ENCODE measurements at places on chromosomes 5 and 9.
A peak's percentile ranks its signal among the peaks of the same experiment; 100 is the strongest.

GRCh38 chr5:39057734-39058133 lies 16.5 kb downstream of the RICTOR start:
- DNase-seq, result no peak

GRCh38 chr9:130973686-130974281 lies 34.7 kb upstream of the FIBCD1 start:
- no peak for DNase-seq

GRCh38 chr5:67141644-67142043 lies 55.0 kb downstream of the CD180 start:
- DNase-seq, result no peak

DNA sequence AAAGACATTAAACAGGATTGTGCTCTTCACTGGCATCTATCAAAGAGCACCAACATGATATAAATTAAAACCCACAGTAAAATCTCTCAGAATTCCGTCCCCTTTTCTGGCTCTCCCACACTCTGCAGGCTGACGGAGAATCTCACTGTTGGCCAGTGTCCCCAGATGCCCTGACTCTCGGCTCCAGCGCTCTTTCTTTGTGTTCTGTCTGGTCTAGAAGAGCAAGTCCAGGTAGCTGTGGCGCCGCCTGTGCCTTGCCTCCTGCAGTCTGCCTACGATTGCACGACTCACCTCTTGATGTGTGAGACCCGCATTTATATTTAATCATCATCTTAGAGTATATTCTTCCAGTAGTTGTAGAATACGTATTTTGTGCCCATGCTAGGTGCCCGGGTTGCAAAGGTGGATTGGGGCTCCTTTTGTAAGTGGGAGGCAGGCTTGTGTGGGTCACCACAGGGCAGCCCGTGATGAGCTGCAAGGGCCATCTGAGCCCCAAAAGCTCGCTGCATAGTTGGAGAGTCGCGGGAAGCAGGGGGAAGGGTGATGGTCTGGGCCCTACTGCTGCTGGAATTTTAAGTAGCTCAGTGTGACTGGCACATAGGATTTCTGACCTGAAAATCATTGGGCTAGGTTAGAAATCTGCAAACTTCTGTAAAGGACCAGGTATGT lies 55.6 kb downstream of the EHMT1 start:
- DNase-seq, result no peak

- no peak for DNase-seq
Measured at GRCh38 chr5:14424011-14424685, 157.4 kb upstream of the OTULINL start.

GRCh38 chr9:18237776-18238175 lies 236.2 kb upstream of the ADAMTSL1 start:
- no peak for DNase-seq

GRCh38 chr9:98786750-98787510 lies 9.4 kb downstream of the ANKS6 start:
- no peak for DNase-seq

- no peak for DNase-seq
Measured at GRCh38 chr5:27944471-27944870, 906.1 kb upstream of the CDH9 start.

DNA sequence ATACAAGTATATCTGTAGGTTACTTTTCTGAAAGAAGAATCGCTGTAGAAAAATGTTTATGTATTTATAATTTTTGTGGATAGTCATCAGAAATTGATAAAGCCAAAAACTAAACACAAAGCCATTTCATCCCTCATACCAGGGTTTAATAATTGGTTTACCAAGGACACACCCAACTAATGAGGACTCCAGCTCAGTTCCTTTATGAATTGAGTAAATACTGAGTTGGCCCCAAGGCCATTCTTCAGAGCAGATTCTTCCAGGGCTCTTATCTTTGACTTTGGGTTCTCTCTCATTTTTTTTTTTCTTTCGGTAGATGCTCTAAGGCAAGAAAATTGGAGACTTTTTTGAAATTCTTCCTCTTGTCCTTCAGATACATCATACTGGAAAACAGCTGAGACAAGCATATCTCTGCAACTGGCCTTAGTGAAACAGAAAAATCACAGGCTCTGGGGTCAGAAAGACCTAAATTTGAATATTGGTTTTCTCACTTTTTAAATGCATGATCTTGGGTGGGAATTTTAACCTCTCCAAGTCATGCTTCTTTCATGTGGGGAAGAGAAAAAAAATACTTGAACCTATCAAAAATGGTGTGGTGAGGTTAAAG lies 401.8 kb downstream of the ARHGEF28 start:
- DNase-seq, result no peak

DNA sequence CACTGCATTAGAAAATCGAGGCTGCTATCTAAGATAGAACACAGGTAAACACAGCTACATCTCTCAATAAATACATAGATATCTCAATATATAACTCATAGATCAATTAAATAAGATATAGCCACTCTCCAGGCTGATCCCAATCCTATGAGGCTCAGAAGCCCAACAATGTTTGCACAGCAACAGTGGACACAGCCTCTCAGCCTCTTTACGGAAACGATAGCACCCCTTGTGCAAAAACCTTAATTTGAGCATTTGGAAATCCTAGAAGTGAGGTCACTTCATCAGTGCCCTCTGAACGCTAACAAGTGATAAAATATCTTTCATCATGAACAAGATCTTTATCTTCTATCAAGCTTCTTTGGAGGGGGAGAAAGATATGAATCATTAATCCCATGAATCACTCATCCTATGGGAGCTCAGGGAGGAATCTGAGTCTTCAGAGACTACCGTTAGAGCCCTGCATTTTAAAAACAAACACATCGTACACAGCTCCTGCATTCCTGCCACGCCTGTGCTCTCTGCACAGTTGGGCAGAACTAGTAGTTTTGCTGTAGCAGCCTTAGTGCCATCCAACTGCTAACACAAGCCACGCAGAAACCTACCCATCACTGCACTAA lies 71.4 kb downstream of the MED27 start:
- DNase-seq, result peak; percentile 67

DNA sequence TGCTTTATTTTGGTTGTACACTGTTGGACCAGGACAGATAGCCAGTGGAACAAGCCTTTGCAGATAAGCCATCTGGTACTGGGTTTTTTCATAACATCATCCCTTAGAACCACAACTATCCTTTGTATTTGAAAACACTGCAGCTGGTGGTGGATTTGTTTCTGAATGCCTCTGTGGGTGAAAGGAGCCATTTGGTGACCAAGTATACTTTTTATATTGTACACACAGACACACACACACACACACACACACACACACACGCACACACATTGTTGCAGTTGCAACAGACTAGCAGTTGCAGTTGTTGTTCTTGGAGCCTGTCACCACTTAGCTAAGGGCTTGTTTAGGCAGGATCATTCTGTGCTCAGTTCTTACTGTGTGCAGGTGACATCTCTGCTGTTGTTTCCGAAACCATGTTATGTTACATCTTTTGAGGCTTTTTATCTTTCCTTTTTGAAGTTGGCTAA lies 22.9 kb upstream of the CAVIN4 start:
- peak; percentile 11 for DNase-seq

DNA sequence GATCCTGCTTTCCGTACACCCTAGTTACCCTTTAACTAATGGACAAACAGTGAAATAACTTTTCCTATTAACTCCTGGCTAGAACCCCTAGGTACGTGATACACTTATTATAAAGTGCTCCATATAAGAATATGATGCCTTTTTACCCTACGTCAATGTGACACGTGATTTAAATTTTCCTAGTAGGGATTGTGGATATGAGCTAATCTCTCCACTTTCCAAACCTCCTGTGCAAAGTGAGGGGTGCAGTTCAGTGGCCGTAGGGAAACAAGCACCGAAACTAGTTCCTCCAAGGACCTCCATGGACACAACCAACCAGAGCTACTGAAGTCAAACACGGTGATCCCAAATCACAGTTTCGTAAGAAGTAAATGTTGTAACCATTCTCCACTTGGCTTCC lies 19.3 kb downstream of the NFIB start:
- no peak for DNase-seq

DNA sequence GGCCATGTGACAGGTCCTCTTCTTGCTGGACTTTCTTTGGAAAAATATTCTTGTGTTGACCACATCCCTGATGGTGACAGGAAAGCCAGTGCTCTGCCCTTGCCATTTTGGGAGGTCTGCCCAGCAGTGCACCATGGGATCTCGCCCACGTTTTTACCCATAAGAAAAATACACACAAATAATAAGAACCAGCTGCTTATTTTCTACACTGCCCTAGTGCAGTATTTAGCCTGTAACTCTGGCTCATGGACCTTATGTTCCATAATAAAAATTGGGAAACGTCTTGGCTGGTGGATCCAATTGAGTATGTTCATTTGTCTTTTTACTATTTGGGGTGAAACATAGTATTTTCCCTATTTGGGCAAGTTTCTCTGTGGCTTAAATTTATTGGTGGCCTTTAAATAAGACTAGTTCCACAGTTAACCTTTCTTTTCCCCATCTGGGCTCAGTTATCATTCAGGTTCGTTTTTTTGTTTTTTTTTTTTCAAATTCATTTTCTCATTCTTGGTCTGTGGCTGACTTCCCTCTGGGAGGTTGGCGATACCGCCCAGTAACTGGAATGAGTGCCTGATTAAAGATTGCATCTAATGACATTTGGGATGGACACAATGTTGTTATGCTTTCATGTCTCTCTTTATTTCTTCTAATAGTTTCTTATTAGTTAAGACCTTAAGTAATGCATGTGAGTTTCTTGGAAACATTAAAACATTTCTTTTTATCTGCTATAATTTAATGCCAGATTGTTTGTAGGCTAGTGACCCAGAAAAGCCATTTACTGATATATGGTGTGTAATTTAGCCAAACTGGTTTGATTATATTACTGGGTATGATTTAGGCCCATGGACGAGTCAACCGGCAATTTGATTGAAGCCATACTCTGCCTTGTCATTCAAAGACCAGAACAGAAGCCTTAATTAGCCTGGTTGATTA lies 163.7 kb downstream of the FGF10 start:
- DNase-seq, result no peak

DNA sequence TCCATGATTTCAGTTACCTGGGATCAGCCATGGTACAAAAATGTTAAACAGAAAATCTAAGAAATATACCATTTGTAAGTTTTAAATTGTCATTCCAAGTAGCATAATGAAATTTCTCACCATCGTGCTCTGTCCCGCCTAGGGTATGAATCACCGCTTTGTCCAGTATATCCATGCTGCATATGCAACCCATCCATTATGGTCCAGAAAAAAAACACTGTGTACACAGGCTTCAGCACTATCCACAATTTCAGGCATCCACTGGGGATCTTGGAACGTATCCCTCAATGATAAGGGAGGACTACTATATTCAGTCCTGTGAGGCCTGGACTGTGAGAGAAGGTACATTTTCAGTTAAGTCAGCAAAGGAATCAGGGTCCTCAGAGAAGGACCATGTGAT lies 37.6 kb upstream of the HNRNPA0 start:
- DNase-seq, result no peak

GRCh38 chr9:119343059-119343990 lies 25.9 kb downstream of the BRINP1 start:
- no peak for DNase-seq

DNA sequence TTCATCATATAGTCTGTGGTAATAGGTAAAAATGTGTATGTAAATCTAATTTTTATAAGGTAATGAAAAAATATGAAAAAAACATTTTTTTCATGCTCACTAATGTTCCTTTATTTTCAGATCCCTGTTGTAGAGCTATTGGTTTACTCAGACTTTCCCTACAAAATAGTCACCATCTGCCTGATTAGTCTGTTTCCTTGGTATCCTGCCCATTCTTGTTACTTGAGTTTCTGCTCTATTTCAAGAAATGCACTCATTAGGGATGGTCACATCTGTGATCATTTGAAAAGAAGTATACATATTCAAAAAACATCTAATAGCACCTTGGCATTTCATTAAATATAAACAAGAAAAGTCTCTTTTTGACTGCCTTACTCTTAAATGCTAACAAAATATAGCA lies 21.6 kb upstream of the RASA1 start:
- no peak for DNase-seq

DNA sequence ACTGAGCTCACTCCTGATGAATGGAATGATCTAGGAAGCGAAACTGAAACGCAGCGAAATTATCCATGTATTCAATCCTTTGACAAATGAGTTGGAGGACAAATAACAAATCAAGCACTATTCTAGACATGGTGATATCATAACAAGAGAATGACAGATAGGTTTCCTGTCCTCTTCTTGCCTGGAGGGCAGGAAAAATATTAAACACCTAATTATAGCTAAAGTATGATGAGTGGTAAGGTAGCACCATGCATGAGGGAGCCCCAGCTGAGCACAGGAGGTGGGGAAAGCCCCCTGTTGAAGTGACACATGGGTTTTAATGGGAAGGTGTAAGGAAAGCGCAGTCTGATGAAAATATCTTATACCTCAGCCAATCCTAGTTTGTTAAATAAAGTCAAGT lies 225.2 kb downstream of the NPR3 start:
- DNase-seq, result no peak

DNA sequence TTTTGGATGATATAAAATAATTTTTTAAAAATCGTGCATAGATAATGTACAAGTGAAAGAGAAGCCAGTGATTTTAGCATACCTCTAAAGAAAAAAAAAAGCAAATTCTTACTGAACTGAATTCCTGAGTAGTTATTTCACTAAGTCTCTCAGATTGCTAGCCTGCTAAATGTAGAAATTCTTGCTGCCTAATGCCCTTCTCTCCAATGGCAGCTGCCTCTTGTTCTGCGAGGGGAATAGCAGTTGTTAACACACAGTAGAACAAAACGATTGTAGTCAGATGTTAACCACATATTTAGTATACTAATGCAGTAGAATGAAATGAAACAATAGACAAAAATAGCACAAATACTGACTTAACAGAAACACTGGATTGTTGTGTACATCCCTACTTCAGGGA lies 26.8 kb downstream of the SMAD5 start:
- DNase-seq, result peak; percentile 57

GRCh38 chr5:145350513-145350912 lies 484.6 kb downstream of the PRELID2 start:
- DNase-seq, result peak; percentile 79

GRCh38 chr5:7190712-7191250 lies 205.2 kb upstream of the ADCY2 start:
- DNase-seq, result no peak

DNA sequence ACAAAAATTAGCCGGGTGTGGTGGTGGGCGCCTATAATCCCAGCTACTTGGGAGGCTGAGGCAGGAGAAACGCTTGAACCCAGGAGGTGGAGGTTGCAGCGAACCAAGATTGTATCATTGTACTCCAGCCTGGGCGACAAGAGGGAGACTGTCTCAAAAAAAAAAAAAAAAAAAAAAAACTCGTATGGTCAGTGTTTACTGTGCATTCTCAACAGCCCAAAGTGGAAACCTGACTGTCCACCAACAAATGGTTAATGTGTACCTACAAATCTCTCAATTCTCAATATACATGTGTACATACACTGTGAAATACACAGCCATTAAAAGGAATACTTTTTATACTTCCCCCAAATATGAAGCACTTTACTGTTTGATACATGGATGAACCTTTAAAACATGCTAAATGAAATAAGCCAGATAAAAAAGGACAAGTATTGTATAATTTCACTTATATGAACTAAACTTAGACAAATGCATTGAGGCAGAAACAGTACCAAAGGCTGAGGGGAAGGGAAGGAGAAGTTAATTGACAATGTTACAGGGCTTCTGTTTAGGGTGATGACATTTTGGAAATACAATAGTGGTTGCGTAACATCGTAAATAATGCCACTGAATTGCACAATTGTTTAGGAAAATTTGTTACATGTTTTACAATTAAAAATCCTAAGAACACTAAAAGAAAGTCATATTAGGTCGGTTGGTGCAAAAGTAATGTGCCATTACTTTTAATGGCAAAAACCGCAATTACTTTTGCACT lies 16.5 kb downstream of the DNAJA1 start:
- DNase-seq, result no peak
